Activated CD4-positive, alpha-beta T cell treated with anti-CD3 and anti-CD28 coated beads, Interleukin-2, amount 50 U/mL, for 24 hours (primary cell): ENCODE measurements at places on chromosomes 2 and 18.

DNA sequence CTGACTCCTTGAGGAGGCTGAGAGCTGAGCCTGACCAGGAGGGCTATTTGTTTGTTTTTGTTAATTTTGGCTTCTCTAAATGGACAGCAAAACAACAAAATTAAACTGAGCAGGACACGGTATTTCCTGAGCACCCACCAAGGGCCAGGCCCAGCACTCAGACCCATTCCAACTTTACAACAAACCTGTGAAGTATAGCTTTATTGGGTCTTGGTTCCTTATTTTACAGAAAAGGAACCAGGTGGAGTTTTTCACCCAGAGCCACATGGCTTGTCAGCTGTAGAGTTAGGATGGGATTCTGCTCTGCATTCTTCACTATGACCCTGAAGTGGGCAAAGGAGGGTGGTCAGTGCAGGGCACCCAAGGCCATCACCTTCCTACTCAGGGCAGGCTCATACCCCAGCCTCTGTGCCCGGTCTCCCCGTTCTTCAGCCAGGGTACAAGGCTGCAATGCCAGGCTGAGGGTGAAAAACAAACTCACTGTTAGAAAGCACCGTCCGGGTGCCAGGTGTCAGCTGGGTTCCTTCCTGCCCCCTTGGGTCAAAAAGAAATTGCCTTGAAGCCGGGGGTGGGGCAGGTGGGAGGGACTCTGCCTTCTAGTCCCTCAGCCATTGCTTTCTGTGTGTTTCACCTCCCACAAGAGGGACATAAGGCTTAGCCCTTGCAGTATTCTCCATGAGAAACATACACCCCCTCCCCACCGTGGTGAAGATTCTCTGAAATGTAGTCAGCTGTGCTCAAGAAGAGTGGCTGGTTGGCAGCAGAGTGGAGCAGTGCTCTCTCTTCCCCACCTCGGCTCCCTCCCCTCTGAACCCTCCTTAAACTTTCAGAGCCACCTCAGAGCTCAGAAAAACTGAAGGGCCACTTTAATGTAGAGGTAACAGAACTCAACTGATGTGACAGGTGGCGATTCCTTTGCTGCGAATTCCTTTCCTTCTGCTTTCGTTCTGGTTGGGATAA, 2.2 kb downstream of the PSD4 start:
- DNase-seq: no peak

GRCh38 chr18:3966642-3967358, 488.3 kb downstream of the DLGAP1 start:
- DNase-seq: no peak

DNA sequence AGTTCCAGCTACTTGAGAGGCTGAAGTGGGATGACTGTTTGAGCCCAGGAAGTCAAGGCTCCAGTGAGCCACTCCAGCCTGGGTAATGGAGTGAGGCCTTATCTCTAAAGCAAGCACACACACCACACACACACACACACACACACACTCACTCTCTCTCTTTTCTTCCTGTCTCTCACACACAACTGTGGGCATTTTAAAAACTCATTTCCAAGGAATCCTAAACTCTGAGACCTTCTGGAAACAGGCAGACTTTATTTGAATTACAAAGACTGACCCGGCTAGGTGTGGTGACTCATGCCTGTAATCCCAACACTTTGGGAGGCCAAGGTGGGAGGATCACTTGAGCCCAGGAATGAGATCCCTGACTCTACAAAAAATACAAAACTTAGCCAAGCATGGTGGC, 21.3 kb downstream of the WDSUB1 start:
- no peak for DNase-seq

GRCh38 chr2:134776836-134777235, 58.0 kb upstream of the TMEM163 start:
- no peak for DNase-seq

- DNase-seq: no peak
Observed at GRCh38 chr2:74031221-74031620, 46.5 kb downstream of the TET3 start.

GRCh38 chr2:105187531-105187930, 54.0 kb upstream of the GPR45 start:
- DNase-seq: no peak

GRCh38 chr2:238654479-238655197, 193.2 kb upstream of the TWIST2 start:
- DNase-seq: no peak

DNA sequence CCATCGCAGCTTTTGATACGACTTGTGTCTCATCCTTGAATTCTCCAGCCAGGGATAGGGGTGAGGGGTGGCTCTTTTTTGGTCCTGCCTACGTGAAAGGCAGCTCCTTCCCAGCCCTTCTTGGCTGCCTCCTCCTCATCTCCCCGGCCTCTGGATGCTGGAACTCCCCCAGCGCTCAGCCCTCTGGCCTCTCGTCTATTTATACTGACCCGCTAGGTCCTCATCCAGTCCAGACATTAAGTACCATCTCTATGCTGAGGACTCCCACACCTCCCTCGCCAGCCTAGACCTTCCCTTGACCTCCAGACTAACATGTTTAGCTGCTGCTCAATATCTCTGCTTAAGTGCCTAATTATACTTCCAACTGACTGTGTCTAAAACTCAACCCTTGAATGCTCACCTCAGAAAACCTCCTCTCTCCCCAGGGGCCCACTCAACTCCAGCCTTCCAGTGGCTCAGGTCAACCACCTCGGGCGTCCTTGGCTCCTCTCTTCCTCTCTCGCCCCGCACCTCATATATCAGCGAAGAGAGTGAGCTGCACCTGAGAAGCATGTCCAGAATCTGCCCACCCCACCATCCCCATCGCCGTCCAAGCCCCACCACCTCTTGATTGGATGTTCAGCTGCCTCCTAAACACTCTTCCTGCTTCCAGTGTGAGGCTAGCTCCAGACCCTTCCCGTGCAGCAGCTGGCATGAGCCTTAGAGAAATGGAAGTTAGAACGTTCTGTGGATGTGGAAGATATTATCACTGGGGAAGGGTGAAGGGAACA, 34.8 kb downstream of the TOGARAM2 start:
- no peak for DNase-seq

- no peak for DNase-seq
Observed at GRCh38 chr2:232863996-232864395, 6.1 kb upstream of the SNORC start.

- DNase-seq: no peak
Observed at GRCh38 chr18:35443434-35443833, 54.3 kb downstream of the INO80C start.

DNA sequence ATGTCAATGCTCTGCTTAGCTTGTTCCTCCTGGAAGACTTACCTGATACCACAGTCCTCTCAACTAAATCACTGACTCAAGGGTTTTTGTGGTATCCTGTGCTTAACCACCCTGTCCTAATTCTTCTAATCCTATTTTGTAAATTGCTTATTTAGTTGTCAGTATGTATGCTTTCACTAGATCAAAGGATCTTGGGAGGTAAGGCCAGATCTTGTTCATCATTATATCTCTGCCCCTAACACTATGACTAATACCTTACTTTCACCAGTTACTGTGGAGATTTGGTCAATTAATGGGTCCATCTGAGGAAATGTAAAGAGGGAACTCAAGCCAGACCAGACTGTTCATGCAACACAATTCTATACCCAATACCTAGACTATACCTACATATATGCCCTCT, 203.2 kb downstream of the GULP1 start:
- no peak for DNase-seq

DNA sequence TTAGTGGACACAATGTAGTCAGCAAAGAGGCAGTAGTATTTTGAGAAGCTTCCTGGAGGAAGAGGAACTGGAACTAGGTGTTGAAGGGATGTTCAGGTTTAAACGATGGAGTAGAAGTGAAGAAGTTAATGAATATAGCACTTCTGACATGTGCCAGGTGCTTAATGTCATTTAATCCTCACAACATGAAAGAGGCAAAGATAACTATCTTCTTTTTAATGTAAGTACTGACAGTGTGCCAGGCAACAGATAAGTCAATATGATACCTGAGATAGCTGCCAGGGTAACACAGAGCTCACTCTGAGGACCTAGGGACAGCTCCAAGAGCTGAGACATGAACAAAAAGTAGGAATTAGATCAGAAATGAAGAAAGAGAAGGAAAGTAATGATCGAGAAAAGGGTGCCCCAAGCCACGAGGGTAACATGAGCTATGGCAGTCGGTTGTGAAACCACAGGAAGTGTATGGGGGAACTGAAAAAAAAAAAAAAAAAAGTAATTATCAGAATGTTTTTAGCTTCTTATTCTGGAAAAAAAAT, 140.7 kb downstream of the RNF144A start:
- DNase-seq: no peak

DNA sequence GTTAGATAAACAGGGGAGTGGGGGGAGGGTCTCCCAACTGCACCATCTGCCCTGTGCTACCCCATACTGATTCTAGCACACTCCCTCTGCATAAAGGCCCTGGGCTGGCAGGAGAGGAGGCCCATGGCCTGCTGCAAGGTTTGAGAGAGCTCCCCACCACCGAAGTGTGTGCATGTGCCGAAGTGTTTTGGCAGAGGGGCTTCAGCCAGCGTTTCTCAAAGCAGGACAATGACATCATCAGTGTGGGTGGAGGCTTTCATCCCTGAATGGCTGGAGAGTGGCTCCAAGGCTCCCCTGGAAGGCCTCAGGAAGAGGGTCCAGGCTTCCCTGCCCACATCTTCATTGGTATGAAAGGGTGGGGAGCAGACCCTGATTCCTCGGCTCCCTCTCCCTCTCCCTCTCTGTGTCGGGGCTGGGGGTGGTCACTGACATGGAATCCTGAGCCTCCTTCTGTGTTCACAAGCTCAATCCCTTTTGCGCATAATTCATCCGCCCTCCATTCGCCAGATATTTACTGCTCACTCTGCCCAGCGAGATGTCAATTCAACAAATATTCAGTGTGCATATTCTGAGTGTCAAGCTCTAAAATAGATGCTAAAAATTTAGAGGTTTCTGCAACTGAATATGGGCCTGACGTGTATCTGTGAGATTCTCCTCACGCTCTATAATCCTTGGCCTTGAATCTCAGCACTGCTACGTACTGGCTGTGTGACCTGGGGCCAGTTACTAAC, 122.1 kb downstream of the CELF4 start:
- DNase-seq: no peak

DNA sequence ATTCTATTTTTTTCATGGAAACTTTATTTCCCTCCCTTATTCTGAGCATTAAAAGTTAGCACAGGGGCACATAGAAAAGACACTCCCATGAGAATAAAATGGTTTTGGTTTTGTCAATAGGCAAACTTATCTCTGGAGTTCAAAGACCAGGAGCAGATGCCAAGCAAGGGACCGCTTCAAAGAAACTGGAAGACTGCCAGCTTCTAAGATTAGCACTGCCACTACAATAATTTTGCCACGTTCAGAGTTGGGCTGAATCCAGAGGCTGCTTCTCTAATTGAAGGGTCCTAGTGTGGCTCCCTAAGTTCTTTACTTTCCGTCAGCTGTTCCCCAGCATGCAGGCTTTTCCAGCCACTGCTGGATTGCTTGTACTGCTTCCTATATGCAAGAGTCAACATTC, 681.0 kb upstream of the GCFC2 start:
- no peak for DNase-seq

- DNase-seq: no peak
Observed at GRCh38 chr2:114185501-114185900, 256.9 kb upstream of the DPP10 start.

DNA sequence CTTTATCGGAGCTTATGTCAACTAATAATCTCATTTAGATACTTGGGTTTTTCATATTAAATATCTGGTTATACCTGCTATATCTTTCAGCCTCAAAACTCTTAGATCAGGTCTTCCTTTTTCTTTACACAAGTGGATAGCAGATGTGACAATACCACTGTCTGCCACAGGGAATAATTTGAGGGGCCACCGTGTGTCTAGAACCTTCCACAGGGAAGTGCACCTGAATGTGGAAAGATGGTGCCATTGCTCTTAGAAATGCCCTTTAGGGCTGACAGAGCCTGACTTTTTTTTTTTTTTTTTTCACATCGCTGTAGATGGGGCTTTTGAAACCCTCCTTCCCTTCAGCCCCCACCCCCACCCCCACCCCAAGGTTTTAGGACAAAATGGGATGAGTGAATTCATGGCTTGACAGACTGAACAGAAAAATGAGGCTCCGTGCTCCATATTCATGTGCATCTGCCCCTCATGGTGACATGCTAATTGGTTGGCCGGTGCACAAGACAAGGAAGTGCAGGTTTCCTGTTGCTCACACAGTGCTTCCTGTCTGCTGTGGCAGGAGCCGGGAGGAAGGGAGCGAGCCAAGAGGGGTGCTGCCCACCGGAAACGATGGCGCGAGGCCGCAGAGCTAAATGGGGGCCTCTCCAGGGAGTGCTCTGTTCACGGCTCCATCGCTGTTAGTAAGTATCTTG, 246.0 kb downstream of the LDLRAD4 start:
- peak; percentile 63 for DNase-seq

DNA sequence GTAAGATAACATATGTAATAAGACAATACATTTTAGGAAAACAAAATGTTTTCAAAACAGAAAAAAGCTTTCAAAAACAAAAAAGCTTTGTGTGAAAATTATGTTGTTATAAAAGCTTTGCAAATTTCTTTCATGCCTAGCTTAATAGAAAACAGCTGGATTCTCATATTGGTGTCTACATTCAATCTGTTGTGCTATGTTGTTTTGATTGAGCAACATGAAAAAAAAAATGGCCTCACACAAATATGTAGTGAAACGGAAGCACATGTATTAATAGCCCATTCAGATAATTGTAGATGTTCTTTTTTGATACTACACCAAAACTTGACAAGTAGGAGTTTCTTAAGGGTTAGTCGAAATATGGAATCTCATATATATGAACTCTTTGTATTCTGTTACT, 197.5 kb downstream of the ZEB2 start:
- no peak for DNase-seq

DNA sequence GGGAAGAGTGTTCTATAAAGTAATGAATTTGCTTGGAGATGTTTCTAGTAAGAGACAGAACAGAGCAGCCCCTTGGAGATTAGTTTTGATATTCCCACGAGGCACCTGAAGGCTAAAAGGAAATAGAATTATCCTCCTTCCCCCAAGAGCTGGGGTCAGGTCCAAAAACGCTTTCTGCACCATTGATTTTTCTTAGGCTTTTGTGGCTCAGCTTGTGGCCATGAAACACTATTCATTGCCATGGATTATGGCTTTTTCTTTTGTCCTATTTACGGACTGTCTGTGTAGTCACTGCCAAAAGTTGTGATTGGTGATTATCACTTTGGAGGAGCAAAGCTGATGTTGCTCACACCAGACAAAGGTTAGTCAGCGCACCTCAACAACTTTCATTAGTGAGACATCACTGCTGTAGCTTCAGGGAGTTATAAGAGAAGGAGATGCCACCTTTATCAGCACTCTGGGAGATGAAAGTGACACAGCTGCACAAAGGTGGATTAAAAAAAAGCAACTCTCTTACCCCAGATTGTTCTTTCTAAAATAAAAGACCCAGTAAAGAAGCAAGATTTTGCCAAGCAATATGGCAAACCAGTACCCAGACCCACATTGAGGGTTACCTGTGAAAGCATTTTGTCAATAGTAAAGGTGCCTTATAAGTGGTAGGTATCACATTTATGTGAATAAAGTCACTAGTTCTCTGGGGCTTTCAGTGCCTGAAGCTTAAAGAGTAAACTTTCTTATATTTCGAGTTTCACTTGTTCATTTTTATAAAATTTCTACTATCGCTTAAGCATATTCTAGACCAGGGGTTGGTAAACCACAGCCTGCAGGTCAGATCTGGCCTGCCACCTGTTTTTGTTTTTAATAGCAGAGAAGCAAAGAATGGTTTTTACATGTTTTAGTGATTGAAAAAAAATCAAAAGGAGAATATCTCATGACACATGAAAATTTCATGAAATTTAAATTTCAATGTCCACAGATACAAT, 10.6 kb downstream of the CXCR4 start:
- DNase-seq: no peak
